ENCODE measurements at places on chromosomes 11 and 22. TPM values are rescaled to one million over a fixed set of nuclear protein-coding genes. Genes with fewer than 3 reads are reported as not detected.

DNA sequence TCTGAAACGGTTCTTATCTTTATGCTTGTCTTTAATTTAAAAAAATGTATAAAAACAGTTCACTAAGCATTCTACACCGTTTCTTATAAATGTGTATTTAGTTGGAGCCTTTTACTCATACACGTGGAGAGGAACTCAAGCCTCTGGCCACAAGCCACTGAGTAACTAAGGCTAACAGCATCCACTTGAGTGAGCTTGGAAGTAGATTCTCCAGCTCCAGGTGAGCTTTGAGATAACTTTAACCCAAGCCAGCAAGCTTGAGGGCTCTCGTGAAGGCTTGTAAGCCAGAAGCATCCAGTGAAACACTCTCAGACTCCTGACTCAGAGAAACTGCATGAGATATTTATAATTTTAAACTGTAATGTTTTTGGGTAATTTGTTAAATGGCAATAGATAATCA is 82.6 kb downstream of the ARHGAP20 start:
- DNase-seq: no peak

DNA sequence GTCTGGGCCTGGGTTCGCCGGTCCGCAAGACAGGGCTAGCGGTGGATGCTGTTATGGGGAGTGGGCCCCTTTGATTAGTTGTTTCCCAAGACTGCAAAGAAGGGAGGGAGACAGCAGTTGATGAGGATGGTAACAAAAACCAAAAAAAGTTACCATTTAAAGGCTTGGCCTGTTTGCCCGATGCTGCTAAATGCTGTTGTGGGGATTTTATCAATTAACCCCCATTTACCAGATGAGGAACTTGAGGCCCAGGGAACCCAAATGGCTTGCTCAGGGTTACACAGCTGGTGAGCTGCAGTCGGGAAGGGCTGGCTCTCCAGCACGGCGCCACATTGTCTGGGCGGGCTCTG is 3.4 kb downstream of the TRPT1 start:
- no peak for DNase-seq

- DNase-seq: peak; percentile 57
Observed at GRCh38 chr22:35961480-35962295, 66.9 kb downstream of the RBFOX2 start.

- DNase-seq: no peak
Observed at GRCh38 chr11:62419943-62420342, 1.1 kb downstream of the SCGB1A1 start.

DNA sequence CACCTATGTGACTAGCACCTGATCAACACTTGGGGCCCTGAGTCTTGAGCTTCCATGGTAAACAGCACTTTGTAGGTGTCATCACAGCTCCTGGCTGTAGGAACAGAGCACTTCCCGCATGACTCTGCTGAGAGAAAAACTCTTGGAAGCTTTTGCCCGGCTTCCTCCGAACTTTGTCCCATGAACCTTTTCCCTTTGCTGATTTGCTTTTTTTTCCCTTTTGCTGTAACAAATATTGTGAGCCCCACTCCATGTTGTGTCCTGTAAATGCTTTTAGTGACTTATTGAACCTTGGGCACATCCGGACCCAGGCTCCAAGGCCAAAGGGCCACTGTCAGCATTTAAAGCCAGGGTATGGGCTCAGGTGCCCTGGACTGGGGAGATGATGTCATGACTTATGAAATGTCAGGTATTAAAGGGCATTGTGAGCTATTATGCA is 391.1 kb downstream of the TENM4 start:
- DNase-seq: peak; percentile 40

DNA sequence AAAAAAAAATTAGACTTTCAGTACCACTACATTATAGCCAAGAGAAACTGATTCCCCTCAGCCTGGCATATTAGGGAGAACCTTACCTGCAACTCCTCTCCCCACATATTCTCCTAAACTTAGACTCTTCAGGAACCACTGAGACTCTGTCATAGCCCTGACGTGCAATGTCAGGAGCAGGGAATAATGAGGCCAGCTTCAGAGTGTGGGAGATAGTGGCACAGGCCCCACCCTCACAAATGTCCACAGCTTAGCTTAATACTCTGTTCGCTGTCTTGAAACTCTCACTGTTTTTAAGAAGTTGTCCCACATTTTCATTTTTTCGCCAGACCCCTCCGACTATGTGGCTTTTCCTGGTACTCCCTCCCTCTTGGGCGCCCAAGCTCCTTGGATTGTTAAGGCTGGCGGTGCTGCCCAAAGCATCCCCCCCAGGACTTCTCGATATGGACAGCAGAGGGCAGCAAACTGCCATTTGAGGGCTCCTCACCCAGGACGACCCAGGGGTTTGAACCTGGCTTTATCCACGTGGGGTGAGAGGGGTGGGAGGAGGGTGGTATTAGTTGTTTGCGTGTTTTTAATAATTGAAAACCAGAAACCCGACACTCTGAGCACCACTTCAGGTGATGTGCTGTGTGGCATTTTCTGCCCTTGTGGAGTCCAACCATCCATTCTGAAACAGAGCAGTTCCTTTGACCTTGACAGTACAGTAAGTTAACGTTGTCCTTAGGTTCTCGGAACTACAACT is 45.2 kb upstream of the RASSF10 start:
- DNase-seq: peak; percentile 83

DNA sequence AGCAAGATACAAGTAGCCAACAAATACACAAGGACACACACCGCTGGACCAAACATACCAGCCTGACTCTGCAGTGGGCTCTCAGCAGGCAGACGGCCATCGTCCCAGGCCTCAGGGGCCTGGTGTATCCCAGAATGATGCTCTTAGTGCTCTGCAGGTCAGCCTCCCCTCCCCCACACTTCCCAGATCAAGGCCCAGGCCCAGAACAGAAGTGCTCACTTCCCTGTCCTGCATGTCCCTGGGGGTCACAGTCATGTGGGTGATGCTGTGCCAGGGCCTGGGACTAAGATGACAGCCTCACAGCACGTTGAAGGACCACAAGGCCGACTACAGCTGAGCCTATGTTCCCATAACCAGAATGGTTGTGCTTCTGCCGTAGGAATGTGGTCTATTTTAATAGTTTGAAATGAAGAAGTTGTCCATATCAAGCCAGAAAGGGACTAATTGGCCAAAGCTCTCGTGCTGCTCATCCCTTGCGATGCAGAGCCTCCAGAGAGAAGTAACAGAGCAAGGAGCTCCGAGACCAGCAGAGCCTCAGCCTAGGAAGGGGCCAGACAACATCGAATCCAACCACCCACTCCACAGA is 48.6 kb downstream of the GAB4 start:
- no peak for DNase-seq

GRCh38 chr11:15095736-15096228 is 18.9 kb upstream of the INSC start:
- no peak for DNase-seq

DNA sequence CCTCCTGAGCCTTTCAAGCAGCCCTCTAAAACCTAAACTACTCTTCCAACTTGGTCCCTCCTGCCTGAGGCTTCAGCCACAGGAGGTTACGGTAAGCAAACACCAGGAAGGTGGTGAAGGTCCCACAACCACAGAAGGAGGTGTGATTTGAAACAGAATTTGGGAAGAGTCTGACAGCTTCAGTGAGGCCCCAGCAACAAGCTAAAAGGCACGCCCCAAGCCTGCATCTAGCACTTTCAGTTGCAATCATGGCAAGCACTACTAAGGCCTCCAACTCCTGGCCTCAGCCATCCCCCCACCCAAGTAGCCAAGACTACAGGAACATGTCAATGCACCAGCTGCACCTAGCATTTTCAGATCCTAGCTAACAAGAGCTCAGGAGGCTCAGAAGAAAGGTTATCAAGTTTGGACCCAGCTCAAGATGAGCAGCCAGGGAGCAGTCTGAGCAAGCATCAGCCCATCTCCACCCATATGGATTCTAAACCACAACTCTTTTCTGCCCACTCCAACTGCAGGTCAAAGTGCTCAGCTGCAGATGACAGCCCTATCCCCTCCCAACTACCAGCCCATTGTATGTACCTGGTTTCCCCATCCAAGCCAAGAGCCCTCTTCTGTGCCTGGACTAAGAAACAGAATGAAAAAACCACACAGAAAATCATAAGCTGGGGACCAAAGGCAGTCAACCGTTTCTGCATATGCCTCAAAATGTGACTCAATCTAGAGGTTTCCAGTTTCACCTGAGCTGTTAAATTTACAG is 10.4 kb upstream of the AHNAK start:
- no peak for DNase-seq

DNA sequence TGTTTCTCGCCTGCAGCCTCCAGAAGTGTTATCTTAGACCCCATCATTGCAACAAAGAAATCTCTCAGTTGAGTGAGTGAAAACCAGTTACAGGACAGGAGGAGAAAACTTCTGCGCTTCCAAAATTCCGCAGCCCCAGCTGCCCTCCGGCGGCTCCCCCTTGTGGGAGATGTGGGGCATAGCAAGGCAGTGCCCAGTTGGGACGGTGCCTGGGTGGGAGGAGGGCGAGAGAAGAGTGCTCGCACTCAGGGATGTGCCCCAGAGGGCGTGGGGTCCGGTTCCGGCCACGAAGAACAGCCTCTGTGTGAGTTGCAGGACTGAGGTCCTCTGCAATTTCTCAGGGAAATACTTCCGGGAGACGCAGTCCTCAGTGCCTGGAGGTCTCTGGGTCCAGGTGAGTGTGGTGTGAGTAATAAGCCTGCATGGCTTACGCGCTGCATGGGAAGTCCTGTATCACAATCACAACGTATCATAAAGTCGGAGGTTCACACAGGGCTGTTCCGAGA is 87.0 kb upstream of the BLID start:
- peak; percentile 78 for DNase-seq

DNA sequence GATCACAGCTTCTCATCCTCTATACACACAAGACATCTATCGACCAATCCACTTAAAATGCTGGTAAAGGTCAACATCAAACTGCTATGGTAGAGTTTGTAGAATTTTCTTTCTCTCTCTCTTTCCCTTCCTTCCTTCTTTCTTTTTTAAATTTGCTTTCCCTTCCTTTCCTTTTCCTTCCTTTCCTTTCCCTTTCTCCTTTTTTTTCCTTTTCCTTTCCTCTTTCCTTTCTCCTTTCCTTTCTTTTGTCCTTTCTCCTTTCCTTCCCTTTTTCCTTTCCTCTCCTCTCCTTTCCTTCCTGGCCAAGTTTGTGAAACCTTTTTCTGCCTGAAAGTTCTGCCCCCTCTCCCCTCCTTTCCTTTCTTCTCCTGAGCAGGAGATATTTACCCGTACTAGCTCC is 3.1 kb downstream of the C11orf97 start:
- DNase-seq: no peak

GRCh38 chr22:43152003-43152356 is 621 bp downstream of the TSPO start:
- DNase-seq: no peak

DNA sequence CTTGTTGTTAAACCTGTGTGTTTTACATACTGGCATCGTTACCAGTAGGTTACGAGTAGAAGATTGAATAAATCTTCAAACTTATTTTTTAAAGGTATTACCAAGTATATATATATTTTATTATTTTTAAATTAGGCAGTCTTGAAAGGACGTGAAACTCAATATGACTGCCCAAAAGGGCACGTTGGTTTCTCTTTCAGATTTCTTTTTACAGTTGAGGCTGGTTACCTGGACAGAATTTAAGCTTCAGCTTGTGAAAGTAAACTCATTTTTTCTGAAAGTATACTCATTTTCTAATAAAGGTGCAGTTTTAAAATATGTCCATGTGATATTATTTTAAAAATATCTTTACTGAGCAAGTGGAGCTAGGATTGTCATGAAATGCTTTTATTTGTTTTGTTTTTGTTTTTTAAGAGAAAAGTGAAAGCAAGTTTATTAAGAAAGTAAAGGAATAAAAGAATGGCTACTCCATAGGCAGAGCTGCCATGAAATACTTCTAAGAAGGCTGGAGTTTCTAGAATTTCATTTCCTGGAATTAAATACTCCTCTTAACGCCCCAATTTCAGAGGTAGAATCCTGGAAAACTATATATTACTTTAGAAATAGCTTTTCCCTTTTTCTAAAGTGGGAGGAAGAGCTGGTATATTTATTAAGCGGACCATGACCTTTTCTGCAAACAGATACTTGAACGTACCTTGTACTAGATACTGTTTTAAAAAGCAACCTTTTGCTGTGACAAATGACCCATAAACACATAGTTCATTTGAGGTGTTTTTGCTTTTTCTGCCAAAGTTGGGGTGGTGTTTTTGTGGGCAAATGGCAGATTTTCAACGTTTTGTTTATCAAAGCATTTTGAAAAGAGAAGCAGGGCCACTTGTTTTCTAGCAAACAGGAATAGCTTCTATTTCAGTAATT is 1.9 kb downstream of the FBXO7 start:
- DNase-seq: no peak

DNA sequence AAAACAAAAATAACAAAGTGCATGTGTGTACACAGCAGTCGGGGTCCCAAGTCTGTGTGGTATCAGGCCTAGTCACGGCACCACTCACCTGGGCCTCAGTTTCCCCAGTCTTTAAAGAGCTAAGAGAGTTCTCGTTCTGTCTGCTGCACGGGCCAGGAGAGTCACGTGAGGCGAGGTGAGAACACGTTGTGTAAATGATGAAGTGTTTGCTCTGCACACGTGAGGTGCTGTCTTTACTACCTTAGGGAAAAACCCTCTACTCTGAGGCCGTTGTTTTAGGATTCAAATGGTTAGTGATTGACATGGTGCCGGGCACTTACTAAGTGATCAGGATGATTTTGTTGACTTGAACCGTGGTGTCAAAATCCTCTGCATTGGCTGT is 86.5 kb upstream of the PPARA start:
- DNase-seq: no peak

DNA sequence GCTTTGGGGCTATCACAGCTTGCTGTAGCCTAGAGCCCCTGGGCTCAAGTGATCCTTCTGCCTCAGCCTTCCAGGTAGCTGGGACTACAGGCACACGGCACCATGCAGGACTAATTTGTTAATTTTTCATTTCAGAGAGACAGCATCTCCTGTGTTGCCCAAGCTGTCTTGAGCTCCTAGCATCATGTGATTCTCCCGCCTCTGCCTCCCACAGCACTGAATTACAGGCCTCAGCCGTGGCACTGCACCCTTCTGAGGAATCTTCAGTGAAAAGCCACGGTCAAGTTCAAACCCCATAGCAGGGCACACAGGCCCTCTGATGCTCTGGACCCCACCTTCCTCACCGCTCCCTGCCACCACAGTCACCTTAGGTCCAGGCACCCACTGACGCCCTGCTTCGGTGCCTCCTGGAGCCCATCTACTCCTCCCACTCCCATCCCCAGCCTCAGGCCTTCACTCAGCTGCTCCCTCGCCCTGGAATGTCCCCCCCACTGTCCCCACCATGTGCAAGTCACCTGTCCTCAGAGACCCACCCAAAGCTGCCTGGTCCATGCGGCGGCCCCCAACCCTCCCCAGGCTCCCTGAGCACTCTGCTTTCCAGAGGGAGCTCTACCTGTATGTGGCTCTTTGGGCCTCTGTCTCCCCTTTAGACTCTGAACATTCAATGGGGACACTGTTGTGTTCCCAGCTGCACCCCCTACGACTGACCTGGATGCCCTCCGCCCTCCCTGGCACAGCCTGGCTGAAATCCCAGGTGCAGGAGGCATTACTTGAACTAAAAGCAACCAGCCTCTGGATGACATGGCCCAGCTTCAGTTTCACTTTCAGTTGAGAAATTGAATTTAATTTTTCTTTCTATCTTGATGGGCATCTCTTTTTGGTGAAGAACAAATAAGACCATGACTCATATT is 1.6 kb downstream of the APOL2 start:
- no peak for DNase-seq

The SCGB1D2 gene
- polyA plus RNA-seq: not detected

The TENM4 gene
- 17.8 TPM for polyA plus RNA-seq

The GAB4 gene
- not detected for polyA plus RNA-seq

The SGSM1 gene
- polyA plus RNA-seq: 1.7 TPM

The OR2AG2 gene
- not detected for polyA plus RNA-seq

The CATSPER1 gene
- polyA plus RNA-seq: not detected

The TRIM51 gene
- polyA plus RNA-seq: not detected

The CREB3L1 gene
- polyA plus RNA-seq: 275 TPM

The MEI1 gene
- polyA plus RNA-seq: 0.18 TPM

The USP28 gene
- 16.1 TPM for polyA plus RNA-seq

The OR10D3 gene
- not detected for polyA plus RNA-seq

The KCNK4 gene
- polyA plus RNA-seq: not detected
